ENCODE measurements at places on chromosomes 2 and 18.

DNA sequence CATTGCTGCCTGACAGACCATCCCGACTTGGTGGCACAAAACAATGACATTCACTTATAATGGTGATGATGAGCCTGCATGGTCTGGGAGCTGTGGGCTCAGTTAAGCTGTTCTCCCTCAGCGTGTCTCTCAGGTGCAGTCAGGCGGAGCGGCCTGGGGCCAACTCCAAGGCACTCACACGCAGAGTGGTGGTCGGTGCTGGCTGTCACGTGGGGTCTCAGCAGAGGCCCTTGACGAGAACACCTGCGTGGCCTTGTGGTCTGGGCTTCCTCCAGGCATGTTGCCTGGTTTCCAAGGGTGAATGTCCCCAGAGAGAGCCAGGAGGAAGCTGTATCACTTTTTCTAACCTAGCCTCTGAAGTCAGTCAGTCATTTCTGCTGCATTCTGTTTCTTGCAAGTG lies 29.8 kb downstream of the ARMC9 start:
- no peak for DNase-seq

DNA sequence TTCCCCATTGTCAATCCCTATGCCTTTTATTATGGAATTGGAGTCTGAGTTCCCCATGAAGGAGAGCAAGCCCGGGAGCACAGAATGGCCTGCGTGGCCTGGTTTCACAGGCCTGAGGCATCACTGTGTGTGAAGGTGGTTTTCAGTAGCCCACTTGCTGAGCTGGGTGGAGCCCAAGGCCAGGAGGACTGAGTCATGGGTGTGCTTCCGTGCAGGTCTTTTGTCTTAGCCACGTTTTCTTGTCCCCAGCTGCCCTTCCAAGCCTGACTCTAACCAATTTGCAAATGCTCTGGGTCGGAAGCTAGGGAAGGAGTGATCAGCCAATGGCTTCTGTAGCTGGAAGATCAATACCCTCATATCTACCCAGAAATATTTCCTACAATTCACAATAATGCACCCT lies 119.2 kb downstream of the MAPK4 start:
- DNase-seq, result no peak

DNA sequence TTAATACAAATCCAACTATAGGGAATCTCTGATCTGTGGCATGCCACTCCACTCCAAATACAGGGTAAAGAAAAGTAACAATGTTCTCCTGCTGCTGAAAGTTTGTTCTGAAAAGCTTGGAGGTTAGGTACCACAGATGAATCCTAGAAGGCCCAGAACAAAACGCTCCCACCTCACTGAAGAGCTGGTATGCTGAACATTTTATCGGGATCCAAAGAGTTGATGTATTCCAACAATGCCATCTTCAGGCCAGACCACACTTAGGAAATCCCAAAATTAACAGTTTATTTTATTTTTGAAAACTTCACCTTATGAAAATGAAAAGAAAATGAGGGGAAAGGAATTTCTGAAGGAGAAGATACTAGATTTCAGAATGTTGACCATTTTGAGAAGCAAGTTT lies 145.1 kb upstream of the CDH19 start:
- no peak for DNase-seq

DNA sequence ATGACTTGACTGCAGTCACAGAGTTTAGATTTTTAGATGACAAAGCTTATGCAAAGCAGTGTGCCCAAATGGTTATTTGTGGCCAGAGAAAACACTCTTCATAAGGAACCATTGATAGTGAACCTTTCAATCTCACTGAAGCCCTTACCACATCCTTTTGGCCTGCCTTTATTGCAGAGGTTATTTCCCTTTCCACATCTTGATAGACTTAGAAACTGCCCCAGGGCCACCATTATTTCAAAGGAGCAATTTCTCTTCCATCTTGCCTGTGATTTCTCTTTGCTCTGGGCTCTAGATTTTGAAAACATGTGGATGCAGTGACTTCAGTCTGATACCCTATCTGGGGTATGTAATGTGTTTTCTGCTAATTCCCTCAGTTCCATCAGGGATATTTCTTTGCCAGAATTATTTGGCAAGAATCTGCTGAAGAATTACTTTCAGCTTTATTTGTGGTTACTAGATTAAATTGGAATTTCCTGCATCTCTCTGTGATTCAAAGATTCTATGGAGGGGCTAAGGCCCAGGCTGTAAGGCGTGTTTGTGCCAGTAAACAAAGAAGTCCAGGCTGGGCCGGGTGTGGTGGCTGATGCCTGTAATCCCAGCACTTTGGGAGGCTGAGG lies 51.0 kb downstream of the MOGAT1 start:
- no peak for DNase-seq

- no peak for DNase-seq
Observed at GRCh38 chr2:157196956-157197355, 60.5 kb upstream of the GALNT5 start.

- no peak for DNase-seq
Observed at GRCh38 chr2:209988010-209988409, 14.4 kb upstream of the RPE start.

- DNase-seq, result no peak
Observed at GRCh38 chr2:159916511-159916910, 118.5 kb upstream of the CD302 start.

DNA sequence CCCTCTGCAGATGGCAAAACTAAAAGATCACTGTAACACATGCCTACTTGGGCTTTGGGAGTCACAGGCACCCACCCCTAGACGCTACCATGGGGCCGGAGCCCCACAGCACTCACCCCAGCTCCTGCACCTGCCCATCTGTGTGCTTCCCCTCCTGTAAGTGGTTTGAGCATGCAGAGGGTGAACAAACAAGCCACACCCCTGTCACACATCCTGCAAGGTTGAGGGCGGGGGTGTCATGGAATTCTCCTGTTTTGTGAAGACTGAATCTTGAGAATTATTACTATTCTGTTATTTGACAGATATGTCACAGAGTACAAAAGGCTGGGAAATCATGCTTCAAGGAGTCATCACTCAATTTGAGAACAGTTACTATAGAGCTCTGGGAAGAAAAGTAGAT lies 60.9 kb downstream of the RFTN2 start:
- DNase-seq, result no peak

GRCh38 chr2:1011006-1011405 lies 60.4 kb downstream of the SNTG2 start:
- no peak for DNase-seq

- DNase-seq, result peak; percentile 90
Observed at GRCh38 chr2:241315093-241315878, at the start of gene HDLBP. HDLBP (minus strand) TSS chr2:241315672; CDS start chr2:241266869, 48,803 bp downstream.

DNA sequence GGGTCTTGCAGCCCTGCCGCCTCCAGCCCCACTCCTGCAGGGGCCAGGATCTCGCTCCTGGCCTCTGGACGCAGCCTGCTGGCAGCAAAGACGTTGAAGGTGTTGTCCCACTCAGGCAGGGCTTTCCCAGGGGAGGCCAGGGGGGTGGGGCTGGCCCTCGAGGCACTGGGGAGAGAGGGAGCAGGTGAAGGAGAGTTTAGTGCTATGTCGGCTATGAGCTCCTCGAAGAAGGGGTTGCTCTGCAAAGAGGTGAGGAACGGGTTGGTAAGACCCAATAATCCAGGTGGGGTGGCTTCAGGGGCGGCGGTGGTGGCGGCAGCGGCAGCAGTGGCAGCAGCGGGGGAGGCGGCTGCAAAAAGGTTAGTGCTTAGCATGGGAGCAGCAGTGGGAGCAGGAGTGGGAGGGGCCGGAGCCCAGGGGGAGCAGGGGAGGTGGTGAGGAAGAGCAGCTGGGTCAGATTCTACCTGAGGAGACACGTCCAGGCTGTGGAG lies 9.7 kb upstream of the SFXN5 start:
- no peak for DNase-seq

GRCh38 chr2:191462370-191462769 lies 215.6 kb upstream of the NABP1 start:
- no peak for DNase-seq

DNA sequence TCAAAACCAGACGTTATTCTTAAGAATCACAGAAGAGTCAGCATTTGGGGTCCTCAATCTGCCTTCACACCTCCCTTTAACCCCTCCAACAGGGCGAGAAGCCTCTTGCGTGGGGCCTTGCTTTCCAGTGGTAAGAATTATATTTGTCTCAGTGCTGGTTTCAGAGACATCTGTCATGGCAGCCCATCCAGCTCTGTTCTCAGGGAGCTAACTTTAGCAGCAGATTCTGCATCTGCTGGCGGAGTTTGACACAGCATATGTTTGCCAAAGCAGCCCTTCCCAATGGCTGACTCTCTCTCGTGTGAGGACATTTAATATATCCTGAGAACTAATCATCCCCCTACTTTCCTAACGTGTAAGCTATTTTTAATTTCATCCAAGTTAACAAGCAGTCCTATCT lies 91.5 kb upstream of the BCL11A start:
- DNase-seq, result no peak

- no peak for DNase-seq
Observed at GRCh38 chr2:17101091-17101490, 417.1 kb downstream of the RAD51AP2 start.

GRCh38 chr2:41827354-41827971 lies 220.4 kb upstream of the PKDCC start:
- no peak for DNase-seq

GRCh38 chr2:47009253-47009767 lies 93.7 kb upstream of the MCFD2 start:
- DNase-seq, result no peak

GRCh38 chr2:143255899-143256298 lies 126.7 kb downstream of the ARHGAP15 start:
- no peak for DNase-seq

- DNase-seq, result no peak
Observed at GRCh38 chr2:119156105-119156890, 2.3 kb downstream of the C1QL2 start.

GRCh38 chr2:121037480-121037879 lies 247.5 kb downstream of the TFCP2L1 start:
- no peak for DNase-seq

DNA sequence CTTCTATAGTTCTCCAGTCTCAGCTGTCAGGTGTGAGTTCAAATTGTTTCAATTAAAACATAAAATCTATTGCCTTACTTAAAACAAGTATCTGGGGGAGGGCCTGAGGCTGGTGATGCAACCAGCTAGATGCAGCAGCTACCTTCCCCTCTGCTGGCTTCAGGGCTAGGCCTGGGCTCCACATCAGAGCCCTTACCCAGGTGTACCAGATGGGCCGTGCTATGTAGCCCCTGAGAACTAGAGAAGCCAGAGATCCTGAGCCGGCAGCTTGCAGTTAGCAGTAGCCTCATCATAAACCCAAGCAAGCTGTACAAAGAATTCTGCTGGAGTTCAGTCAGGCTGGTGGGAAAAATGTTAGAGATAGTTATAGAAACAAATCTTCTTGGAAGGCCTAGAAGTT lies 97.7 kb upstream of the ACAA2 start:
- DNase-seq, result no peak

GRCh38 chr2:158120102-158120501 lies 18.4 kb downstream of the UPP2 start:
- no peak for DNase-seq

DNA sequence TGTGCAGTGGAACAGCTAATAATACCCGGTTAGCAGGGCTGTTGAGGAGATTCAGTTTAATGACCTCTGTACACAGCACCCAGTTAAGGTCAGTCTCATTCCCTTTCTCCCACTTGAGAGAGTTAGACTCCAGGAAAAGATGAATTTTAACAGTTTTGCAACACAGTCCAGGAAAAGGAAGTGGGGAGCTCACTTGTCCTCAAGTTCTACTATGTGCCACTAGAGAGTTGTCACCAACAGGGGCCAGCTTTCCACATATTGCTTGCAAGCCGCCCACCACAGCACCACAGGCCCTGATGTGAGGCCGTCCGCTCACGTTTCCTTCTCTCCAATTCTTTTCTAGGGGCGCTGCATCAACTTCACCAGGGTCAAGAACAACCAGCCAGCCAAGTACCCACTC lies 142.1 kb downstream of the GFPT1 start:
- no peak for DNase-seq

DNA sequence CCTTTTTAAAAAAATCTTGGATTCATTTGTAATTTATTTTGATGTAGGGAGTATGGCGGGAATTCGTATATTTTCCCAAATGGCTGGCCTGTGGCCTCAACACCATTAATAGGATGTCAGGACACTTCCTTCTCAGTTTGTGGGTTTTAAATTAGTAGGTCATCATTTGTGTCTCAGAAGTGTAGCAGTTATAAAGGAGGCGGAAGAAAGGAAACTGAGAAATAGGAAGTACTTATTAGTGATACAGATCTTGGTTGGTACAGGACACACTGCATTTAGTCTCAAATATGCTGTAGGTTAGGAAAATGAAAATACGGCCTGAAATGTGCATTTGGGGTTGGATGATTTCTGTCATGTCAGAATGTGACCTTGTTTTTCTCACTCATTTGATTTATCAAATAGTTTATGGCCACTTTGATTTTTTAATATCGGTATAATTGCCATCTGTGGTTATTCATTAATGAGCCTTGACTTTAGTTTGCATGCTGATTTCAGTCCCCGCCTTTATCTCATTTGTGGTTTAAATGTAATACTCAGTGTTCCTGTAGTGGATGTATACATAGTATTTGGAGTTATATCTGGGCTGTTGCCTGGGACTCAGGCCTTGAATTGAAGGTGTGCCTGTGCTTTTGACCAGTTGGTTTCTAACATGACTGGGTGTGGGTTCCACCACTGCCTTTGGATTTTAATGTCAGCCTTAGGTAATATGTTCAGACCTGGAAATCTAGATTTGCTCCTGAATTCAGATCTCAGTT lies 31.4 kb downstream of the ZCCHC2 start:
- no peak for DNase-seq

- DNase-seq, result no peak
Observed at GRCh38 chr18:41693008-41693407, 262.0 kb upstream of the PIK3C3 start.

DNA sequence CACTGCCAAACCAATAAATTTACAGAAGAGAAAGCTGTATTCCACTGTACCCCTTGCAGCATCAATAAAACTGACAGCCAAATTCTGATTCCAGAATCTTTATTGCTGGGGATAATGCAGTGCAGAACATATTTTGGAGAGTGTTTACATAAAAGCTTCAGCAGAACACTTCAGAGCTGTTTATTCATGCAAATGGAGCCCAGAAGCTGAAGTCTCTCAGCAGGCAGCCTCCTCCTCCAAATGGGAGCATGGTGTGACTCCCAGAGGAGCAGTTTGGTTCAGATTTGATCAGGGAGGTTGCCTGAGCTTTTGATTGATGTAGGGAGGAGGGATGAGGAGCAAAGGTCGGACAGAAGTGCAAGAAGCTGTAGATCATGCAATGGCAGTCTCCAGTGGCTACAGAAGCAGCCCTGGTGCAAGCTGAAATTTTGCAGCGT lies 22.4 kb downstream of the LHCGR start:
- DNase-seq, result no peak

Data from amygdala (tissue), 56 donors.